Osteoblast (primary cell): ENCODE measurements at places on chromosomes 1 and 21. TPM values are rescaled to one million over a fixed set of nuclear protein-coding genes. Genes with fewer than 3 reads are reported as not detected.

HS2ST1 gene
- total RNA-seq = 20.3 and 22.1 TPM in 2 replicates

MROH7 gene
- 0.36 and 0.59 TPM in 2 replicates for total RNA-seq

TNFRSF4 gene
- under 0.01 TPM in 1 of 2 replicates, not detected in the other for total RNA-seq

APOBEC4 gene
- total RNA-seq = under 0.01 TPM in 1 of 2 replicates, not detected in the other

CDK11B gene
- 5.3 and 5.8 TPM in 2 replicates for total RNA-seq

RAB25 gene
- not detected in 2 replicates for total RNA-seq

ITLN2 gene
- total RNA-seq = not detected in 2 replicates

CLCA4 gene
- total RNA-seq = not detected in 2 replicates

PTGS2 gene
- 3.3 and 3.8 TPM in 2 replicates for total RNA-seq

CELA2A gene
- total RNA-seq = not detected in 2 replicates

PADI3 gene
- total RNA-seq = not detected in 2 replicates

OTUD3 gene
- total RNA-seq = 4.0 and 4.1 TPM in 2 replicates

TFAP2E gene
- total RNA-seq = under 0.01 and 0.29 TPM in 2 replicates

SLC41A1 gene
- 28.0 and 29.3 TPM in 2 replicates for total RNA-seq

ANKRD45 gene
- total RNA-seq = 0.72 TPM in 1 of 2 replicates, not detected in the other

RXFP4 gene
- not detected in 2 replicates for total RNA-seq

GSTM4 gene
- total RNA-seq = 9.4 and 13.8 TPM in 2 replicates

TCEA3 gene
- 28.9 and 31.5 TPM in 2 replicates for total RNA-seq

C1orf141 gene
- total RNA-seq = not detected in 2 replicates

MT1HL1 gene
- total RNA-seq = not detected in 2 replicates

CELA3A gene
- total RNA-seq = not detected in 2 replicates

AADACL4 gene
- total RNA-seq = not detected in 2 replicates

RFX5 gene
- total RNA-seq = 22.4 and 24.2 TPM in 2 replicates

MTARC2 gene
- total RNA-seq = 7.7 and 9.4 TPM in 2 replicates

EFNA1 gene
- 0.36 and 0.88 TPM in 2 replicates for total RNA-seq

C1orf87 gene
- not detected in 2 replicates for total RNA-seq

HSD3B2 gene
- not detected in 2 replicates for total RNA-seq

SRSF10 gene
- total RNA-seq = 80.7 and 81.1 TPM in 2 replicates

PRKAA2 gene
- total RNA-seq = 0.88 and 1.1 TPM in 2 replicates

S100A8 gene
- not detected in 2 replicates for total RNA-seq

INSRR gene
- total RNA-seq = 0.29 and 0.36 TPM in 2 replicates

FAM110D gene
- not detected in 2 replicates for total RNA-seq

SERINC2 gene
- 10.9 and 22.4 TPM in 2 replicates for total RNA-seq

SERPINC1 gene
- under 0.01 TPM in 1 of 2 replicates, not detected in the other for total RNA-seq

LCE1D gene
- total RNA-seq = not detected in 2 replicates

HSD3B1 gene
- total RNA-seq = not detected in 2 replicates

ANGPTL3 gene
- total RNA-seq = under 0.01 TPM in 1 of 2 replicates, not detected in the other

STIL gene
- 4.0 and 6.5 TPM in 2 replicates for total RNA-seq

INAVA gene
- under 0.01 and 0.36 TPM in 2 replicates for total RNA-seq

PPIE gene
- total RNA-seq = 25.3 and 26.4 TPM in 2 replicates

B4GALT3 gene
- total RNA-seq = 18.5 and 18.9 TPM in 2 replicates

ADAMTS5 gene
- 38.9 and 39.1 TPM in 2 replicates for total RNA-seq

DISP3 gene
- under 0.01 TPM in 2 replicates for total RNA-seq

CD53 gene
- 0.29 and 0.36 TPM in 2 replicates for total RNA-seq

E2F2 gene
- under 0.01 and 0.29 TPM in 2 replicates for total RNA-seq

SPATA21 gene
- total RNA-seq = not detected in 2 replicates

SLAMF9 gene
- total RNA-seq = not detected in 2 replicates

HES5 gene
- total RNA-seq = not detected in 2 replicates

TMOD4 gene
- total RNA-seq = 0.36 TPM in 1 of 2 replicates, not detected in the other

GBP6 gene
- not detected in 2 replicates for total RNA-seq

LENEP gene
- total RNA-seq = 0.88 TPM in 1 of 2 replicates, not detected in the other

TP73 gene
- not detected in 2 replicates for total RNA-seq

GOLT1A gene
- total RNA-seq = not detected in 2 replicates

UTS2 gene
- under 0.01 and 0.29 TPM in 2 replicates for total RNA-seq

DTL gene
- 2.9 and 3.2 TPM in 2 replicates for total RNA-seq

ETNK2 gene
- 0.72 and 1.2 TPM in 2 replicates for total RNA-seq

ANKRD34A gene
- total RNA-seq = 0.59 and 1.1 TPM in 2 replicates

GUCA2A gene
- not detected in 2 replicates for total RNA-seq

GPR157 gene
- 3.2 and 5.4 TPM in 2 replicates for total RNA-seq

PRAMEF9 gene
- total RNA-seq = not detected in 2 replicates
